GF-D8 (cell line): ENCODE measurements at places on chromosomes 5 and 9.

DNA sequence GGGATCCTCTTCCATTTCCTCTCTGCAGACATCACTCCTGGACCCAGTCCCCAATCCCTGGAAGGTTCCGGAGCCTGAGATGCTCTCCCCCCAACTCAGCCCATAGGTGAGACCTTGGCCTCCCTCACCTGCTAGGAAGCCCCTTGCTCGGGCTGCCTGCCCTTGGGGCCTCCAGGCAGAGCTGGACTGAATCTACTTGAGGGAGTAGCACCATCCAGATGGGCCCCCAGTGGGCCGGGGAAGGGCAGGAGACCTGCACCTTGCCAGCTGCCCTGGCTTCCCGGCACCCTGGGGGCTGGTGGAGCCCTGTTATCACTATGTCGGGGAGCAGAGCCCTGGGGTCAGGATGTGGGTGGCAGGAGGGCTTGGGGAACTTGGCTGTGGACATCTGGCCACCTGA is 26.9 kb upstream of the TMEM250 start:
- no peak for DNase-seq

DNA sequence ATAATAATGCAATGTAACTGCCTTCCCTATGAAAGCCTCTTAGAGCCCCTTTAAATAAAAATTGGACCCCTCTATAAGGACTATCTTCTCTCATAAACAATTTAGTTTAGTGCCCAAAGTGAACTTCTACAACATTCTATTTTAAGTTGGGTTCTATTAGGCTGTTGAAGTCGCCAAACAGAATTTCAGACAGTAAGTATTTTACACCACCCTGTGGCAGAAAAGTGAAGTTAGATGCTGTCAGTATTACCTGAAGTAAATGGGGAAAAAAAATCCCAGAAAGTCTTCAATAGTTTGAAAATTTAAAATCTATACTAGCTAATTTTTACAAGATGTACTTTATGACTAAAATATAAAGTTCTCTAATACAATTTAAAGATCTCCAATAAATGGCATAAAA is 29.5 kb downstream of the CAAP1 start:
- no peak for DNase-seq

- DNase-seq = no peak
Measured at GRCh38 chr5:132651838-132652469, 6.0 kb upstream of the IL13 start.

- DNase-seq = no peak
Measured at GRCh38 chr5:151661968-151662732, 24.6 kb downstream of the SPARC start.

DNA sequence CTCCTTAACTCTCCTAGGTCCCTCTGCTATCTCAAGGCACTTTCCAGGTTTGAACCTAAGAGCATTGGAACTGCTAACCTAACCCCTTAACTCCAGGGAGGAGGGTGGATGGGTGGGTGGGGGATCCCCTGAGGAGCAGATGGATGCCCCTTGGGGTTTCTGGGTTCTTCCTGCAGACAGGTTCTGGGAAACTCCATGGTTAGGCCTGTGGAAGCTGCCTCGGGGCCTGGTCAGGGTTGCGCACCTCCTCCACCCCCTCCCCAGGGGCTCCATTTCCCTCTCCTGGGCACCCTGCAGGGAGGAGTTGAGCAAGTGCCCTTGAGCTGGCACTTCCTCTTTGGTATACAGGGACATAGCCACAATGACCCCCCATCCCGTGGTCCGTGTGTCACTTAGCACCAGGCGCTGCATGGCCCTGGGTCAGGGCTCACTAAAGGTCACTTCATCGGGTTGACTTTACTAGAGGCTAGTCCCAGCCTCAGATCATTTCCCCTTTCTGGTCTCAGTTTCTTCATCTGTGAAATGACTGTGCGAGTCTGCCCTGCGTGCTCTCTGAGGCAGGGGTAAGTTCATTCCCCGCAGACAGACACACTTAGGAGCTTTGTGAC is 16.0 kb downstream of the CXXC5 start:
- DNase-seq = peak; percentile 78

DNA sequence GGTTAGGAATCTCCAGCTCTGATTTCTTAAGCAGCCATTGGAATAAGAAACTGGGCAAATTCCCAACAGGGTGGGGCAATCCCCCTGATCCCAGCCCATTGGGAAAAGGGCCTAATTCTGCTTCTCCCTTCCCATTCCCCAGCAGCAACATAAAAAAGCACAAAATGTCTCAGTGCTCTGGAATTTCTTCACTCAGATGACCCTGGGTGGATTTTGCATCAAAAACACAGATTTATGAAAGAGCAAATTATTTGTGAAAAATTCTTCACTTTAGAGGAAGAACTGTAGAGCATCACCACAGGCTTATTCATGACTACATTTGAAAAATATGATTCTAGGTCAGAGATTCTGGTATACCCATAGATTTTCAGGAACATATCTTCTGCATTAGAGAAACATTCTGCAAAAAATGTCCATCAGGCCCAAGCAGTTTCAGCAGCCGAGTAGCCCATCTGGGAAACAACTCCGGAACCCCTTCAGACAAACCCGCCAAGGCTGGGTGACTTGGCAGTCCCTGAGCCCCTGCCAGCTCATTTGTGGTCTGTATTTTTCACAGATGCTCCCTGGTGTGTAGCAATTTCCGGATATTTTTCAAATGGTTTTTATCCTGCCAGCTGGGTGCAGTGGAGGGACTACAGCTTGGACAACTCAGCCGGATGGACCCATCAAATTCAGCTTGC is 102.1 kb upstream of the RANBP3L start:
- peak; percentile 79 for DNase-seq
